ENCODE measurements at places on chromosomes 2 and 18.

GRCh38 chr18:26002375-26002910 is 88.0 kb downstream of the SS18 start:
- DNase-seq = no peak

DNA sequence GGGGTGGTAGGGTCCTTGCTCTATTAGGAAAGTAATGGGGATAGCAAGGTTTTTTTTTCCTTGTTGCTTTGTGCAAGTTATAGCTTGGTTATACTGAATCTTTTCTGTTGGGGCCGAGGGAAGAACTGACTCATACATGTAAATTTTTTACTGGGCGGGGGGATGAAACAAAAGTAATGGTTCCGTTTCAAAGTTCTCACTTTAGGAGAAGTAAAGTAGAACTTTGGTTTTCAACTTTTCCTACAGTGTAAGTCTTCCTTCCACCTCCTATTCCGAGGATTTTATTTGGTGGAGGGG is 1.1 kb downstream of the AFTPH start:
- DNase-seq = no peak

- DNase-seq = peak; percentile 81
Measured at GRCh38 chr2:7427293-7428060, 510.3 kb downstream of the RNF144A start.

DNA sequence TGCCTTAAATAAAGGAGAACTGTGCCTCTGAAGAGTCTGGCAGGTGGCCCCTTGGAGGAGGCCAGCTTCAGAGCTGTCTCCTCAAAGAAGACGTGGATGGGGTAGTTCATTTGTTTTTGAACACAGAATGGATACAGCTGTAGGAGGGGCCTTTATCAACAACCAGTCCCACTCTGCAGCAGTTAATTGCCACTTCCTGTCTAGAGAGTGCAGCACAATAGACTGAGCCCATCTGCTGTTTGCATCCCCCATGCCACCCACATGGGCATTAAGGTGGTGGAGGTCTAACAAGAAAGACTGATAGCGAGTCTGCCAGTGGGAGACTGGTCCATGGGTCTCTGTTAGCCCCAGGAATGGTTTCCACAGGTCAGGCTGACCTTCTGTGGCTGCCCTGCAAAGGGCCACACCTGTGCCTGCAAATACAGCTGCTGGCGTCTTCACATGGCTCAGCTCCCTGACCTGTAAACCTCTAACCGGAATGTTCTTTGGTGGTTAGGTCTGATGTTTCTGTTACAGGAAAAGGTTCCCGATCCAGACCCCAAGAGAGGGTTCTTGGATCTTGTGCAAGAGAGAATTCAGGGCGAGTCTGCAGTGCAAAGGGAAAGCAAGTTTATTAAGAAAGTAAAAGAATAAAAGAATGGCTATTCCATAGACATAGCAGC is 153.3 kb upstream of the ITGA6 start:
- peak; percentile 13 for DNase-seq

GRCh38 chr2:165357758-165358157 is 111.7 kb upstream of the CSRNP3 start:
- no peak for DNase-seq

DNA sequence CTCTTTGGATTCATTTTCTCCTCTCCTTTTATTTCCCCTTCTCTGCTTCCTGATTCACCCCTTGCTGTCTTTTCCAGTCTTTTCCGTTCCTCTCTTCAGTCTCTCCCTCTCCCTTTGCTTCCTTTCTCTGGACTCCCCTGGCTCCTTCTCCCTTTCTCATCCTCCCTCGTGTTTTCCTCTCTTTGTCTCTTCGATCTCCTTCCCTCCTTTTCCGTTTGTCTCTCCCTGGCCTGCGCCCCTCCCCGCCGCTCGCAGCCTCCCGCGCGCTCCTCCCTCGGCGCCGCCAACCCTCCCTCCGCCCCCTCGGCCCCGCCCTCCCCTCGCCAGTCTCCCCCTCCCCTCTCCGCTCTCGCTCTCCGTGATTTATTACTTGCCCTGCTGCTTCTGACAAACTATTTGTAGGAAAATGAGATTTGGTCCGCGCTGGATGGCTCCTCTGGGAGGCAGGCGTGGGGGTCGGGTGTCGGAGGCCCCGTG is 46.0 kb upstream of the PAX8 start:
- peak; percentile 67 for DNase-seq

DNA sequence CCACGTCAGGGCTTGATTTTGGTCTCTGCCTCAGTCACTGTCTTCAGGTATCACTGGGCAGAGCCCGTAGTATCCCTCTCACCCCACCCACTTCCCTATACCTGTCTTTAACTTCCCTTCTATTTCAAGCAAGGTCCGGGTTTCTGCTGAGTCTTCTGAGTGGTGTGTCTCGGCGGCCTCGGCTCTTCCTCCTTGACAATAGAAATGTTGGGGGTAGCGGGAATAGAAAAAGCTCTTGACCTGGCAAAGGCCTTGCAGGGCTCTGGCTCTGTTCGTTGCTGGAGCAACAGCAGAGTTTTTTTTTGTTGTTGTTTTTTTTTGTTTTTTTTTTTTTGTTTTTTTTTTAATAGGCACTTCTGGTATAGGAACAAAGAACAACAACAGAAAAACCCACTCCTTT is 16.0 kb upstream of the IGFBP5 start:
- no peak for DNase-seq

GRCh38 chr2:45169339-45170190 is 160.3 kb upstream of the SIX2 start:
- DNase-seq = peak; percentile 67

GRCh38 chr2:182503886-182504285 is 77.0 kb upstream of the PDE1A start:
- no peak for DNase-seq

GRCh38 chr2:140624200-140624599 is 1506.6 kb downstream of the LRP1B start:
- peak; percentile 4 for DNase-seq

- DNase-seq = no peak
Measured at GRCh38 chr2:176170602-176171305, 13.6 kb downstream of the HOXD3 start.

DNA sequence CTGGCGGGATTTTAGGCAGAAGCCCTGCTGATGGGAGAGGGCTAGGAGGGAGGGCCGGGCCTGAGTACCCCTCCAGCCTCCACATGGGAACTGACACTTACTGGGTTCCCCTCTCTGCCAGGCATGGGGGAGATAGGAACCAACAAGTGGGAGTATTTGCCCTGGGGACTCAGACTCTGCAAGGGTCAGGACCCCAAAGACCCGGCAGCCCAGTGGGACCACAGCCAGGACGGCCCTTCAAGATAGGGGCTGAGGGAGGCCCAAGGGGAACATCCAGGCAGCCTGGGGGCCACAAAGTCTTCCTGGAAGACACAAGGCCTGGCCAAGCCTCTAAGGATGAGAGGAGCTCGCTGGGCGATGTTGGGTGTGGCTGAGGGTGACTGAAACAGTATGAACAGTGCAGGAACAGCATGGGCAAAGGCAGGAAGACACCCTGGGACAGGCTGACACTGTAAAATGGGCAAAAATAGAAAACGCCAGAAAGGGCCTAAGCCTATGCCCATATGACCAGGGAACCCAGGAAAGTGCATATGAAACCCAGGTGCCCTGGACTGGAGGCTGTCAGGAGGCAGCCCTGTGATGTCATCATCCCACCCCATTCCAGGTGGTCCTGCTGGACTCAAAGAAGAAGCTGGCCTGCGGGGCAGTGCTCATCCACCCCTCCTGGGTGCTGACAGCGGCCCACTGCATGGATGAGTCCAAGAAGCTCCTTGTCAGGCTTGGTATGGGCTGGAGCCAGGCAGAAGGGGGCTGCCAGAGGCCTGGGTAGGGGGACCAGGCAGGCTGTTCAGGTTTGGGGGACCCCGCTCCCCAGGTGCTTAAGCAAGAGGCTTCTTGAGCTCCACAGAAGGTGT is 8.5 kb downstream of the PROC start:
- DNase-seq = no peak

DNA sequence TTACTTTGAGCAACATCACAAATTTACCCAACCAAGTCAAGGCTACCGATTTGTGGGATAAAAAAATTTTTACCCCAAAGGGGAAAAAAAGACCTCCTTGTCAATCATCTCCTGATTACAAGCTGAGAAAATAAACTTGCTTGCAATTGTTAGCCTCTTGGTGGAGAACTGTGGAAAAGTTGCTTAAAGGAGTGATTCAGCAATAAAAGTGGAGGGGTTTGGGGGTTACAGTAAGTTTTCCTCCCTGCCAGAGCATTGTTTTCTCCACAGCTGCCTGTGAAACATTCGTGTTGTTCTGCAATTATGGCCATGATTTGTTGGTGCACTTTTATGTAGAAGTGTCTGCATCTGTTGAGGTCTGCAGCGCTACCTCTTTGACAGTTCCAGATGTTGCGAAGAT is 82.6 kb downstream of the EN1 start:
- DNase-seq = no peak

- no peak for DNase-seq
Measured at GRCh38 chr2:194332799-194333490, 1324.1 kb upstream of the SLC39A10 start.

DNA sequence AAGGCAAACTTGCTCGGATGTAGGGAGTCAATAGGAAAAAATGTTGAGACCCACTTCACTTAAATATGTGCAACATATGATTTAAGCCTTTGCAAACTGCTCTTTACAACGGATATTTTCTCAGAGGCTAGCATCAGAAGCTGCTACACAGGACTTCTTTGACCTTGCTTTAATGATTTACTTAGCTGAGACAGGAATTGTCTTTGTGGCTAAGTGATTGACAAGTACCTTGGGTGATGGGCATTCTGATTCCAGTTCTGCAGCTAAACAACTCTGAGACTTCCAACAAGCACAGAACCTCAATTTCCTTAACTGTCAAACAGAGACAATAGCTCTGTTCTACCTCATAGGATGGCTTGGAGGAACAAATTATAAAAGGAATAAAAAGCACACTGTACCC is 150.2 kb downstream of the NCKAP5 start:
- DNase-seq = no peak

DNA sequence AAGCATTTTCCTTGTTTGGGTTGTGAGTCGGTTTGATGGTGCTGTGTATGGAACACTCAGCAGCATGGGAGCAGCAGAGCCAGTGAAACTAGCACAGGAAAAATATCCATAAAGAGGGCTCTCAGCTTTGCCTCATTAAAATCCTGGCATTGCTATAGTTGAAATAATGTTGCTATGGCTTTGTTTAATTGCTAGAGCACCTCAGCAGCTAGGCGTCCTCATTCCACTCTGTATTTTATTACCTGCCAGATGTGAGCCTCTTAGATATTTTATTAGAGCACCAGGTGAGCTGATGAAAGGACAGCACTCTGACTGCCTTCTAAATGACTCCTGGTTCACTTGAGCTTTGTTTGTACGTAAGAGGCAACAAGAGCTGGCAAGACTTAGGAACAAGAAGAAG is 232.4 kb downstream of the MTX2 start:
- peak; percentile 73 for DNase-seq

DNA sequence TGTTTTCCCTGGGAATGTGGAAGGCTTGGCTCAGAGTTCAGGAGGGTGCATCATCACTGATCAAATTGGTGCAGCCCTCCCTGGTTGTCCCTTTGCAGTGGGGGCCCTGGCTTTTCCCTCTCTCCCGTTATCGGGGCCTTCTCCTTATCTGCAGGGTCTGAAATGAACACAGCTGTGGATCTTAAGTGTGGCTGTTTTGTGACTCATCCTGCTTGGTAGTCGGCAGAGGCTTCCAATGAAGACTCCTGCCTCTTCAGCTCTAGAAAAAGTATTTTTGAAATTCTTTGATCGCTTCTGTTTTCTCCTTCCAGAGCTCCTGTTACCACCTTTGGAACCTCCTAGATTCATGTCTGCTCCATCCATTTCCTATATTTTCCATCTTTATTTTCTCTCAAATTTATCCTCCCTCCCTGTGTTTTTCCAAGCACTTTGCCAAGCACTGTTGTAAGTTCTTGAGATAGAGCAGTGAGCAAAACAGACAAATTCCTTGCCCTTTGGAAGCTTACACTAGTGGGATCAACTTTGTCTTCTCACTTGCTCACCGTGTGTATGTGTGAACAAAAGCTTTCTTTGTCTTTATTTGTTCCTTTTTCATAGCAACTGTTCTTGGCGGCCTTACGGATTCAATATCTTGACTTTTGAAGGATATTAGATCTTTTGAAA is 45.7 kb downstream of the RALB start:
- DNase-seq = no peak

DNA sequence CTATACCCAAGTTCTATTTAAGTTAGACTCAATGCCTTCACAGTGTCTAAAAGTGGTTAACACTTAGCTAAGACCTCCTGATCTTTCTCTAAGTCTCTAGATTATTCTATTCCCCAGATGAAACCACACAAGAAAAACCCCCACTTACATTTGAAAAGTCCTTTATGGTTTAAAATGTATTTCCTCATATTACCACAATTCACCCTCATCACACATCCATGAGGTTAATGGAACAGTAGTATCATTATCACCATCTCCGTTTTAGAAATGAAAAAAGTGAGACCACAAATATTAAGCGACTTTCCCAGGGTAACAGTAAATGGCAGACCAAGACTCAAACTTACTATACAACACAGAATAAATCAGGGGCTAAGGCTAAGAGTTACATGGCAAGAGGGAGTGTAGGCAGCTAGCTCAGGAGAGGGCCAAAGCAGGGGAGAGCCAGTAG is 28.6 kb downstream of the EPG5 start:
- no peak for DNase-seq

DNA sequence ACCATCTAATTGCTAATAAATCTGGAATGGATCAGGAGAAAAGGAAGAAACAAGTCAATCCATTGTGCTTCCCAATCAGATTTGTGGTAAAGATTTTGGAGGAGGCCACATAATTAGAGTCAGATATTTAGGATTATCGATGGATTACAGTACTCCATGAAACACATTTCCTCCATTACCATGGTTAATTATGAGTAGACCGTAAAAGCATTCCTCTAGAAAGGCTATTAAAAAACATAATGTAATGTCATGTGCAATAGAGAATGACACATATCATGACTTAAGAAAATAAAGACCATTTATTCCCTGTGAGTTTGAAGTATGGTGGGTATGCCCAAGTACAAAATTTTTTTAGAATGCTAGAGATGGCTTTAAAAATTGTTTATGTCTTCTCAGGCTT is 96.1 kb downstream of the ITGA4 start:
- DNase-seq = no peak

DNA sequence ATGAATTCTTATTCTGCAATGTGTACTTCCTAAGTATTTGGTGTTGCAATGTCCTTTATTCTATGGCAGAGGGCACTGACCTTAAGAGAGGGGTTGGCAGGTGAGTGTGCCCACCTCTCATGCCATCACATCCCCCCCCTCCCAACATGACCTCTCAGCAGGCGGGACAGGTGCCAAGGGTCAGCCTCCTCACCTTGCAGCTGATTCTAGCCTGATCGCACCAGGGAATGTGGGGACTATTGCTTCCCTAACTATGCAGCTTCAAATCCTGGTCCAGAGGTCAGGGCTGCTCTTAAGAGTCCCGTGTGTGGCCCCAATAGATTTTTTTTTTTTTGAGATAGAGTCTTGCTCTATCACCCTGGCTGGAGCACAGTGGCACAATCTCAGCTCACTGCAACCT is 9.5 kb downstream of the HJURP start:
- DNase-seq = no peak

GRCh38 chr2:25590921-25591505 is 82.4 kb downstream of the DTNB start:
- no peak for DNase-seq

- DNase-seq = no peak
Measured at GRCh38 chr18:12749121-12749520, 46.3 kb downstream of the PSMG2 start.

- DNase-seq = peak; percentile 66
Measured at GRCh38 chr2:156883804-156884203, 373.7 kb upstream of the GALNT5 start.

- no peak for DNase-seq
Measured at GRCh38 chr18:74507097-74507881, 11.1 kb downstream of the CNDP2 start.
